Stimulated activated memory B cell treated with anti-CD40 and anti-IgM and Interleukin-4, amounts not matched to agents 10 μg/mL and 1 μg/mL and 100 μg/mL, for 72 hours (primary cell): ENCODE measurements at places on chromosomes 7 and 10.

DNA sequence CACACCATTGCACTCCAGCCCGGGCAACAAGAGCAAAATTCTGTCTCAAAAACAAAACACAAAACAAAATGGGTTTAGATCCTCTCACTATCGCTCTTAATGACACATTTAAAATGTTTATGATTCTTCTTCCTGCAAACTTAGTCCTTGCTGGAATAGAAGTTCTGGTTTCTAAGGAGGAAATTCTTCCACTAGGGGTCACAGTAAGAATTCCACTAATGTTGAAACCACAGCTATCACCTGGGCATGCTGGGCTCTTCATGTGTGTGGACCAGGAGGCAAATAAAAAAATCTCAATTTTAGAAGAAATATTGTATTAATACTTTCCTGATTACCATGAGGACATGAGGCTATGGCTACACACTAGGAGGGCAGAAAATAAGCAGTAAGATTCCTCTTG, 915.8 kb downstream of the TYW1 start:
- H3K36me3 ChIP-seq: no peaks in the 10 kb centered on the region
- H3K27me3 ChIP-seq: no peaks in the 10 kb centered on the region
- H3K4me3 ChIP-seq: no peak overlapping the region
- H3K27ac ChIP-seq: no peak overlapping the region

DNA sequence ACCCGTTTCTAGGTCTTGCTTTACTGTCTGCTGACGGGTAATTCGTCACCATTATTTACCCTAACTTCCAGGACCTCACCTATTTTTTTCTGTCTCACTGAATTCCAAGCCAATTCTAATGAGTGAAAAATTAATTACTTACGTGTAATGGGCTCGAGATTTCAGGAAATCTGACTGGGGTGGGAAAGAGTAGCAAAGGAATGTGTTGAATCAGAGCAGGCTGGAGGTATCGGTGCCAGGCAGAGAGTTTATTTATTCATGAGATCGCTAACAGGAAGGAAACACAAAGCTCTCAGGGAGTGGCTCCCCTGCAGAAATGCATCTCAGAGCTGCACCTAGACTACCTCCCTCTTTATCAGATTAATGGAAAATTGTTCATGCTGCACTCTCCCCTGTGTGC, 4.0 kb upstream of the DIP2C start:
- H3K36me3 ChIP-seq: no peaks in the 10 kb centered on the region
- H3K27ac ChIP-seq: no peak overlapping the region
- H3K4me3 ChIP-seq: no peak overlapping the region
- peaks cover 54% of the 10 kb centered on the region for H3K27me3 ChIP-seq
- H3K4me1 ChIP-seq: no peaks in the 10 kb centered on the region

- no peaks in the 10 kb centered on the region for H3K36me3 ChIP-seq
- H3K4me1 ChIP-seq: no peaks in the 10 kb centered on the region
- peaks cover 39% of the 10 kb centered on the region for H3K27me3 ChIP-seq
- ATAC-seq: no peak
Observed at GRCh38 chr7:129792721-129793120, 160.0 kb downstream of the UBE2H start.

GRCh38 chr10:46094931-46095750, 49.1 kb upstream of the MSMB start:
- no peak overlapping the region for H3K27ac ChIP-seq
- peaks cover 15% of the 10 kb centered on the region for H3K4me1 ChIP-seq
- no peak overlapping the region for H3K4me3 ChIP-seq
- no peak for ATAC-seq
- peaks cover 9% of the 10 kb centered on the region for H3K27me3 ChIP-seq
- no peaks in the 10 kb centered on the region for H3K36me3 ChIP-seq

GRCh38 chr7:116211006-116211912, 920 bp downstream of the TES start:
- peaks cover 43% of the 10 kb centered on the region for H3K4me1 ChIP-seq
- peak overlapping the region; percentile 99 for H3K4me3 ChIP-seq
- peaks cover 5% of the 10 kb centered on the region for H3K36me3 ChIP-seq
- H3K27ac ChIP-seq: peak overlapping the region; percentile 97
- ATAC-seq: peak; percentile 83

DNA sequence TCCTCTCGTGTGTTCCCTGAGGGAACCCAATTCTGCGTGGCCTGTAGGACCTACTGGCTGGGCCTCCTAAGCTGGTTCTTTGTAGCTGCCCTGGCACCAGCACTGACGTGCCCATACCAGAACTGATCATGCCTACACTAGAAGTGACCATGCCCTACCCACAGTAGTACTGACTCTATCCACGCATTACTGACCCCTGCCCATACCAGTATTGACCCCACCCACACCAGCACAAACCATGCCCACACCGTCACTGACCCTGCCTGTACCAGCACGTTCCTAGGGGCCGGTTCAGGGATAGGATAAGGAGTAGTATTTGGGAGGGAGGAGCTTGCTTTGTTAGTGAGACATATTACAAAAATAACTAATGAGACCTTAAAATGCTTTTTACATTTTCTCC, 88.0 kb downstream of the DOCK1 start:
- H3K4me1 ChIP-seq: no peaks in the 10 kb centered on the region
- no peak overlapping the region for H3K4me3 ChIP-seq
- H3K36me3 ChIP-seq: no peaks in the 10 kb centered on the region
- H3K27me3 ChIP-seq: no peaks in the 10 kb centered on the region

- H3K4me1 ChIP-seq: peaks cover 5% of the 10 kb centered on the region
- H3K4me3 ChIP-seq: no peak overlapping the region
- no peak overlapping the region for H3K27ac ChIP-seq
Observed at GRCh38 chr7:40700653-40701421, 566.0 kb downstream of the SUGCT start.

GRCh38 chr7:55061726-55062499, 43.1 kb downstream of the EGFR start:
- H3K4me3 ChIP-seq: no peak overlapping the region
- no peak for ATAC-seq
- H3K36me3 ChIP-seq: no peaks in the 10 kb centered on the region
- peaks cover 17% of the 10 kb centered on the region for H3K4me1 ChIP-seq

DNA sequence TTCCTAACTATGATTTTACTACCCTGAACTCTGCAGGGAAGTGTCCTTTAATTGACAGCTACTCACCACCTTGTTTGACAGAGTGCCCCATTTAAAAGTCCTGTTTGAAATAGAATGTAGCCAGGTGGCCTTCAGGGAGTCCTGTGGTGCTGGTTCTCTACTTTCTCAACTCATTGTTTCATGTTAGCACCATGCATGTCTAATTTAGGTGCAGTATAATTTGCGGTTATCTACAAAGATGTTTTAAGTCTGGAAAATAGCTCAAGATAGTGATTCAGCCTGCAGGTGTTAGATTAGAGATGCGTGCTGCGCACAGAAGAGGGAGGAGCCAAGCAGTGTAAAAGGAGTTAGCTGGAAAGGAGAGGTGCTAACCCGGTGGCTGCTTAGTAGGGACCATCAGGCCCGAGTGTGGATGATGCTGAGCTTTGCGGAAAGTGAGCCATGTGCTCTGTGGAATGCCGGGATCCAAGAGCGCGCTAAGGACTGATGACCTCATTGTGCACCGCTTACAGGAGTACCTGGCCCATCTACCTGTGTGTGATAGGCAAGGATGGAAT, 1.2 kb downstream of the CCM2 start:
- peak; percentile 62 for ATAC-seq
- H3K4me1 ChIP-seq: peaks cover 50% of the 10 kb centered on the region
- peak overlapping the region; percentile 82 for H3K27ac ChIP-seq
- peak overlapping the region; percentile 85 for H3K4me3 ChIP-seq

DNA sequence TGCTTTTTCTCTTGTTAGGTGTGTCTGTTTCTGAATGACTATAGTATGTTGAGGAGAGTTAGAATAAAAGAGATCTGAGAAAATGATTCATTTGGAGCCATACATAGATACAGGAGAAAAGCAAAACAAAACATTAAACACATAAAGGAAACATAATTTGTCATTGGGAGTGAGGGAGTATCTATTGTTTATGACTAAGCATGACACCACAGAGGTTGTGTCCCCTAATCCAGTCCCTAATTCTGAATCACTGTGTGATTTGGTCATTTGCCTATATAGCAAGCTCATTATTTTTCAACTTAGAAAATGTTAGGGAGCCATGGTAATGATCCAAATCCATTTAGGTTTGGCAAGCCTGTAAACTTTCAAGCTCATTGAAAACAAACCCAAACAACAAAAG, 132.3 kb upstream of the BMPER start:
- no peaks in the 10 kb centered on the region for H3K36me3 ChIP-seq
- H3K27me3 ChIP-seq: no peaks in the 10 kb centered on the region
- no peak overlapping the region for H3K27ac ChIP-seq
